Activated naive CD8-positive, alpha-beta T cell treated with anti-CD3 and anti-CD28 coated beads for 36 hours (primary cell): ENCODE measurements at places on chromosomes 1 and 21. TPM values are rescaled to one million over a fixed set of nuclear protein-coding genes. Genes with fewer than 3 reads are reported as not detected.

SRSF10 gene
- 234 TPM for total RNA-seq

MXRA8 gene
- total RNA-seq = 0.50 TPM

GRCh38 chr1:208834381-208835096 is 590.4 kb upstream of the PLXNA2 start:
- DNase-seq = no peak

DNA sequence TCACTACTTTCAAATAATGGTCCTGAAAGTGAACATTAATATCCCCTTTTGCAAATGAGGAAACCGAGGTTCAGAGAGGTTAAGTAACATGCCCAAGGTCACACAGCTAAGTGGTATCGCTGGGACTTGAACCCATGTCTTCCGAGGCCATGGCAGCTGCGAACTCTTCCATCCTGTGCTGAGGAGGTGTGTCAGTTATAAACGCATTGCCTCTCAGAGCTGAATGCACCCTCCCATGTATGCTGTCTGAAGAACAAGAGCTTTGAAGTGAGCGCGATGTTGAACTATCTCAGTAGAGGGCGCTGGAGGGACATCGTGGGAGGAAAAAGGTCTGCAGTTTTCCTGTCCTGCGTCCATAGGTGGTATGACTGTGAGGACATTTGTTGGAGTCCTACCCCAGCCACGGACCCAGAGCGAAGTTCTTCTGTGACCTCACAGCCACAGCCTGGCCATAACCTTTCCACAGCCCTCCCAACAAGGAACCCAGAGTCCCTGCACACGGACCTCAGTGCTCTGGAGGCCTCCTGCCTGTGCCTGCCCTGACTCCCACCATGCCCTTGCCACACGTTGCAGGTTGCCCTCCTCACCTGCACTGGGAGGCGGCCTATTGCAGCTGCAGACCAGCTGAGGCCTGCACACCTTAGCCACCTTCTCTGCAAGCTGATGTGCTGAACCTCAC is 7.5 kb downstream of the MYOC start:
- DNase-seq = peak; percentile 63

DNA sequence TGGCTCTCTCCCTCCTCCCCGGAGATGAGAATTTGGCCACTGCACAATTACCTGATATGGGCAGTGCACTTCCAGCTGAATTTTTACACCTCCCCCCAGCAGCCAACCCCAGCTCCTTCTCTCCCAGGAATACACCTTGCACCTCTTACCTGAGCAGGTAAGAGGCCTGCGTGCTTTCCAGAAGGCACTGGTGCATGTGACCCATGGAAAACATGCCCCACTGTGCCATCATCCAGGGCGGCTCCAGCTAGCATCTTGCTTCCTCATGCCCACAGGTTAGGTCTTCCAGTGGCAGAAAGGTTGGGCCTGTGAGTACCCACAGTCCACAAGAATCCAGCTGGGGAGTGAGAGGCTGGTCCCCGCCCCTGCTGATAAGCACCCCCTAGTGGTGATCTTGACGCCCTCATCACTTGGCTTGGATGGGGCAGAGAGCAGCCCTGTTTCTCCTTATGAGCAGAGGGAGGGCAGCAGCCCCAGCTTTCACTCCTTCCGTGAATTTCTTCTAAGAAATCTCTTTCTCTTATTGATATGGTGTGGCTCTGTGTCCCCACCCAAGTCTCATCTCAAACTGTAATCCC is 57.8 kb downstream of the EDARADD start:
- peak; percentile 7 for DNase-seq
